ENCODE measurements at places on chromosomes 16 and 17. TPM values are rescaled to one million over a fixed set of nuclear protein-coding genes. Genes with fewer than 3 reads are reported as not detected.

Gene C16orf86
- 3.6 TPM for total RNA-seq

Gene KRTAP1-5
- not detected for total RNA-seq

Gene SCIMP
- 20.0 TPM for total RNA-seq

Gene BEAN1
- total RNA-seq: 0.65 TPM

Gene CAVIN1
- total RNA-seq: 285 TPM

Gene TNS4
- total RNA-seq: 0.23 TPM

Gene ABI3
- 10.8 TPM for total RNA-seq

Gene AATK
- total RNA-seq: 48.5 TPM

Gene GRAP
- total RNA-seq: 10.6 TPM

Gene TP53TG3F
- not detected for total RNA-seq

Gene CD300E
- total RNA-seq: 28.7 TPM

Gene CETP
- total RNA-seq: 0.82 TPM

DNA sequence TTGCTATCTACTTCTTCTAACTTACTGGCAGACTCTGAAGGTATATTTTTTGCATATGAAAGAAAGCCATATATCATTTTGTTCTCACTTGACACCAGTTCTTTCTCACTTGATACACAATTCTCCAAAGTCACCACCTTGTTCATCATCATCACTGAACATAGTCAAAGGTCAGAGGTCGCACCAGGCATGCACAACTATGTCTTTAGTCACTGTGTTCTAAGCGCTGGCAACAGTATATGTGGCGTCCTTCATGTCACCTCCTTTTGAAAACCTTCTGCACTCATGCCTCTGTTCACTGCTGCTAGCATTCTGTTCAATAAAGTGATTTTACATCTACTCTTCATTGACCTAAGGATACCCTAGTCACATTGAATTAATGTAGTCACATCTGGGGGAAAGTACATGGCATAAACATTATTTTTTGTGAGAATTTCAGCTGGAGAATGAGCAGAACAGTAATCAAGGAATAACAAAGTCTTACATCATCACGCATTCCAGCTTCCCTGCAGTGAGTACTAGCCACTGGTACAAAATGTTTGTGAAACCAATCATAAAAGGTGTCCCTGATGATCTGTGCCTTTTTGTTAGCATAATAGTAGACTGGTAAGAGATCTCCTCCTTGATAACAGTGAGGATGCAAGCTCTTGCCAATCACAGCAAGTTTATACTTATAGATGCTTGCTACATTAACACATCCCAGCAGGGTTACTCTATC is 20.5 kb upstream of the TBX4 start:
- no peak overlapping the region for H3K27ac ChIP-seq
- H3K4me1 ChIP-seq: no peaks in the 10 kb centered on the region
- H3K36me3 ChIP-seq: no peaks in the 10 kb centered on the region
- H3K4me3 ChIP-seq: no peak overlapping the region
- no peaks in the 10 kb centered on the region for H3K27me3 ChIP-seq
- DNase-seq: no peak

DNA sequence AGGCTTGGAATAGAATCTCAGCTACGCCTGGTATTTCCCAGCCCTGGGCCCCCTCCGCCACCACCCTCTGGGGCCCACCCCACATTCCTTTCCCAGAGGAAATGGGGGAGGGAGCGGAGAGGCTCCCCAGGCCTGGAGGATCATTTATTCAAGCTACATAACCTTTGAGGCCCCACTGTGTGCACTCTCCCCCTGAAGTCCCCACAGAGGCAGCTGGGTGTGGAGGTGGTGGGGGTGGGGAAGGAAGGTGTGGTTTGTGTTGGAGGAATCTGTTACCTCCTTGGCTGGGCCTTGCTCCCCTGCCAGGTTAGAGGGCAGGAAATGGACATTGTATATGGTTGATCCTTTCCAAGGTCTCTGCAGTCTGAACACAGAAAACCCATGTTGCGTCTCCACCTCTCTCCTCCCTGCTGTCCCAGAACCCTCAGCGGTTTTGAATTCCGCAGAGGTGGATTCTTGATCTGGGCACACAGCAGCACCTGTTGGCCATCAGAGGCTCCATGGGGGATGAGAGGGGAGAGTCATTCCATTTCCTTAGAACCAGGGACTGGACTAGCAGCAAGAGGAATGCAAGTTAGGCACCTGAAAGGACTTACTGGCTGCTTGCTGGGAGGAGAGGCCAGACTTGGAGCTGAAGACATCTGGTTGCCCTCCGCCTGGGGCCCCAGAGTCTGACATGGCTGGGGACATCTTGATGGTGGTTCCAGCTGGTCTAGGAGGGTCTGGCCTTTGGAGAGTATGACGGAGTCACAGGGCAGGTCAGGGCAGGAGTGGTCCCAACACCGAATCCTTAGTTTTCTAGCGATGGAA is 23.0 kb downstream of the ARHGAP23 start:
- no peaks in the 10 kb centered on the region for H3K36me3 ChIP-seq
- H3K27ac ChIP-seq: peak overlapping the region; percentile 73
- no peaks in the 10 kb centered on the region for H3K27me3 ChIP-seq

DNA sequence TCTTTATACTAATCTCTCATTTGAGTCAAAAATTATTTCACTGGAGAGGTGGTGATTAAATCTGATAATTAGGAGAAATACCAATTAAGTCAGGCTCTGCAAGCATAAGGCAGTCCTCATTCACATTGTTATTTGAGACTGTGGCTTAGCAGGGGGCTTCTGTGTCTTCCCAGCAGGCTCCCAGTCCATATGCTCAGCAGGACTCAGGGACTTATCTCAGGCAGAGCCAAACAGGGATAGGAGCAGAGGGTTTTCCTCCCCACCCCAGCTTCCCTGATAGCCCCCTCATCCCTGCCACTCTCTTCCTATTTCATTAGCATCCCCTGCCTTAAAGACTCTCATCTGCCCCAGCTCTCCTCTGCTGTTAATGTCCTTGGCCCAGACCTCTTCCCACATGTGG is 104.3 kb upstream of the DNAH9 start:
- no peaks in the 10 kb centered on the region for H3K27me3 ChIP-seq
- no peak overlapping the region for H3K27ac ChIP-seq
- H3K36me3 ChIP-seq: no peaks in the 10 kb centered on the region
- H3K4me3 ChIP-seq: no peak overlapping the region
- no peak for DNase-seq

GRCh38 chr16:89691986-89692569 is 5.6 kb downstream of the CDK10 start:
- peaks cover 14% of the 10 kb centered on the region for H3K4me1 ChIP-seq
- DNase-seq: no peak
- no peaks in the 10 kb centered on the region for H3K36me3 ChIP-seq
- H3K27ac ChIP-seq: no peak overlapping the region
- H3K4me3 ChIP-seq: no peak overlapping the region

- no peaks in the 10 kb centered on the region for H3K36me3 ChIP-seq
- DNase-seq: no peak
- no peaks in the 10 kb centered on the region for H3K4me1 ChIP-seq
- no peak overlapping the region for H3K27ac ChIP-seq
- no peaks in the 10 kb centered on the region for H3K27me3 ChIP-seq
Observed at GRCh38 chr17:18176176-18176575, 7.5 kb upstream of the ALKBH5 start.

GRCh38 chr17:78789663-78790181 is 7.6 kb upstream of the CYTH1 start:
- no peaks in the 10 kb centered on the region for H3K27me3 ChIP-seq
- no peak overlapping the region for H3K4me3 ChIP-seq
- peak overlapping the region; percentile 71 for H3K27ac ChIP-seq
- H3K4me1 ChIP-seq: peaks cover 32% of the 10 kb centered on the region
- peak; percentile 82 for DNase-seq
- no peaks in the 10 kb centered on the region for H3K36me3 ChIP-seq

GRCh38 chr16:26909623-26910022 is 157.1 kb upstream of the C16orf82 start:
- no peaks in the 10 kb centered on the region for H3K27me3 ChIP-seq
- DNase-seq: no peak
- H3K4me3 ChIP-seq: no peak overlapping the region
- no peaks in the 10 kb centered on the region for H3K36me3 ChIP-seq
- no peak overlapping the region for H3K27ac ChIP-seq

DNA sequence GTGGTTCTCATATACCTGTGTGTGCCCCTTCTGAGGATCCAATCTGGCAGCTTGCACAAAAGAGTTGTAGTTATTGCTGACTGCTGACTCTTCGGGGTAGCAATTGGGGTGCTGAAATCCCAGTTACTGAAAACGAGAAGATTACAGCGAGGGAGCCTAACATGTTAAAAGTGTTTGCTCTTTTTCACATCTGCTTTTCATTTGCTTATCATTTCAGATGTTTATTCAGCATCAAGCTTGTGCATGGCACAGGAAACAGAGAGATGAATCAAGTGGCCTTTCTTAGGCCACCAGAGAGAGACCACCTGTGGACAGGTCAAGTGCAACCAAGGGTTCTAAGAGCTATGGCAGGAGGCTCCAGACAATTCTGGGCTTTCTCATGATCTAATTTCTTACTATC is 16.9 kb downstream of the DHRS7B start:
- no peaks in the 10 kb centered on the region for H3K36me3 ChIP-seq
- H3K4me3 ChIP-seq: no peak overlapping the region
- H3K27me3 ChIP-seq: no peaks in the 10 kb centered on the region

GRCh38 chr17:74134991-74135390 is 68.5 kb upstream of the RPL38 start:
- H3K27me3 ChIP-seq: peaks cover 62% of the 10 kb centered on the region
- H3K36me3 ChIP-seq: no peaks in the 10 kb centered on the region
- no peak for DNase-seq

DNA sequence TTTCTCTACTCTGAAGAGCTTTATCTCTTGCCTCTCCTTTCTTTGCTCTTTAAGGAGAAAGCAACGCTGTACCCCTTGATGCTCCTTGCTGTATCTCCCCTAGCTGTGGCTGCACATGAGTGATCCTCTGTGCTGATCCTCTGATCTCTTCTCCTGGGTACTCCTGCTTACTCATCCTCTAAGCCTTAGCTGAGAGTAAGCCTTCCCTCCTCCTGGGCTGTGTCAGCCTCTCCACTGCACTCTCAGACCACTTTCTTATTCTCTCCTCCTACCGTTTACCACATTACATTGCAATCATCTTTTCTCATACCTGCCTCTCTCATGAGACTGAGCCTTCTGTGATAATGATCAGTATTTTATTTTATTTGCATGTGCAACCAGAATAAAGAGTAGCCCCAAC is 25.1 kb downstream of the SOX9 start:
- H3K4me1 ChIP-seq: no peaks in the 10 kb centered on the region
- no peaks in the 10 kb centered on the region for H3K36me3 ChIP-seq
- no peak overlapping the region for H3K27ac ChIP-seq

GRCh38 chr17:1985093-1985492 is 40.0 kb downstream of the RTN4RL1 start:
- H3K36me3 ChIP-seq: no peaks in the 10 kb centered on the region
- H3K27me3 ChIP-seq: no peaks in the 10 kb centered on the region
- DNase-seq: no peak

DNA sequence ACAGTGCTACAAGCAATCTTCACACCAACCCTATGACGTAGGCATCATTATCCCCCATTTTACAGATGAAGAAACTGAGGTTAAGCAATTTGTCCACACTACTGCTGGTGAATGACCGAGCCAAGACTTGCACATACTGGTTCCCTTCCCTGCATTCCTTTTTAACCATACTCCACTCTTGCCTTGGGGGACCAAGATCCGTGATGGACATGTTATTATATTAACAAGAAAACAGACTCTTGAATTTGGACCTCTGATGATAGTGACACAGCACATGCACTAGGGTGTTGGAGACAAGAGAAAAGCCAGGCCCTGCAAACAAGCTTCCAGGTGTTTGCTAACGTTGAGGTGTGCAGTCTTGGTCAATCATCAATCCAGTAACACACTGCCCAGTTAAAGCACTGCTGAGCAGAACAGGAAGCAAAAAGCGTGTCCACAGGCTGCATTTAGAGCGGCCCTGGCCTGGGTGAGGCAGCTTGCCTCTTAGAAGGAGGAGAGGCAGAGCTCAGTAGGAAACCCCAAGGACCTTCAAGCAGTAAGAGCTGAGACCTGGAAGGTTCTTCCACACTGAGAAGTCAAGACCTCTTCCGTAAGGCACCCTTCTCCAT is 36.7 kb downstream of the HNF1B start:
- H3K36me3 ChIP-seq: no peaks in the 10 kb centered on the region
- H3K4me3 ChIP-seq: no peak overlapping the region
- H3K27me3 ChIP-seq: peaks cover 49% of the 10 kb centered on the region
- H3K4me1 ChIP-seq: peaks cover 5% of the 10 kb centered on the region
- peak overlapping the region; percentile 62 for H3K27ac ChIP-seq

DNA sequence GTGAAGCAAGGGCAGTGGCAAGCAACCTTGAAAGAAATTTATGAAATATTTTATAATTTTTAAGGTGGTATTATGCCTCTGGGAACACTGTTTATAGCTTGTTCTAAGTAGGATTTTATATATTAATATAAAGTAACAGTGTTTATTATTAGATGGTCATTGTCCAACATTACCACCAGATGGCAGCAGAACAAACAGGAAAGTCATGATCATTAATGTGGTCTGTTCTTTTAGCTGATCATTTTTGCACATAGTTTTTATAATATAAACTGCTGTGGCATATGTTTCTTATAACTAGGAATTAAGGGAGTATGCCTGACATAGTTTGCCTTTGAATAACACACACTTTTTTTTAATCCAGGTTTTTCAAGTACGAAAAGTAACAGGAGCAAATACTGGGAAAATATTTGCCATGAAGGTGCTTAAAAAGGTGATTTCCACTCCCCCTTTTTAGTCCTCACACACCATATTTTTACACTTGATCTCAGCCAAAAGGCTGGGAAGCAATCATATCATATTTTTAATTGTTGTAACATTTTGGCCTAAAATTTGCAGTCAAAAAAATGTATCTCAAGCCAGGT is 21.4 kb downstream of the RPS6KB1 start:
- no peaks in the 10 kb centered on the region for H3K4me1 ChIP-seq
- DNase-seq: no peak

GRCh38 chr17:76094046-76094445 is 9.5 kb downstream of the EXOC7 start:
- H3K27me3 ChIP-seq: no peaks in the 10 kb centered on the region
- no peak overlapping the region for H3K4me3 ChIP-seq
- DNase-seq: peak; percentile 34
- H3K36me3 ChIP-seq: peaks cover 98% of the 10 kb centered on the region

GRCh38 chr16:85423631-85424030 is 189.5 kb upstream of the GSE1 start:
- H3K4me1 ChIP-seq: peaks cover 5% of the 10 kb centered on the region
- no peak for DNase-seq
- H3K36me3 ChIP-seq: no peaks in the 10 kb centered on the region
- H3K4me3 ChIP-seq: no peak overlapping the region

DNA sequence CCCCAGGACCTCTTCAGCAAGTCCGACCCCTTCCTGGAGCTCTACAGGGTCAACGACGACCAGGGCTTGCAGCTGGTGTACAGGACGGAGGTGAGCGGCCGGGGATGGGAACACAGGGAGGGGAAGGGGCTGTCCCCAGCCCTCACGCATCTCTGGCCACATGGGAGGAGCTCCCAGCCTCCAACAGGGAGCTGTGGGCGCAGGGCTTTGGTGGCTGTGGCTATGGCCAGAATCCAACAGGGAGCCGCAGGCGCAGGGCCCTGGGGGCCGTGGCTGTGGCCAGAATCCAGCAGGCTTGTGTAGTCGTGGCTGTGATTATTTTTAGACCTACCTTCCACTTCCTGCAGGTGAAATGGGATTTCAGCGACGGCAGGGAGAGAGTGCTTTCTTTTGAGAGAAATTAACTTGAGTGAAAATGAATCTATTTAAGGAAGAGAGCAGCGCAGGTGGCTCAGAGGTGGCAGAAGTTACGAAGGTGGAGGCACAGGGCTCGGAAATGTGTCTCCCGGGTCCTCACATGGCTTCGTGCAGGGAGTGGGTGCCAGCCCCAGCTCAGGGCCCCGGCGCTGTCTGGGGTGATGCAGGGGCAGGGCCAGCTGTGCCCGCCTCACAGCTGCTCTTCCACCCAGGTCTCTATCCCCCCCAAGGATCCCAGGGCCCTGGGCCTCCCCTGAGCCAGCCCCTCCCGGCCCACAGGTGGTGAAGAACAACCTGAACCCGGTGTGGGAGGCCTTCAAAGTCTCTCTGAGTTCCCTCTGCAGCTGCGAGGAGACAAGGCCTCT is 9.4 kb downstream of the CPNE7 start:
- no peaks in the 10 kb centered on the region for H3K27me3 ChIP-seq
- no peak overlapping the region for H3K4me3 ChIP-seq
- H3K27ac ChIP-seq: no peak overlapping the region
- H3K36me3 ChIP-seq: no peaks in the 10 kb centered on the region
